ENCODE measurements at places on chromosomes 6 and 20.

GRCh38 chr20:58407966-58408557, 19.0 kb downstream of the VAPB start:
- no peak for DNase-seq

GRCh38 chr20:1654996-1655395, 2.6 kb downstream of the SIRPG start:
- no peak for DNase-seq

GRCh38 chr6:83071023-83071422, 3.6 kb downstream of the DOP1A start:
- no peak for DNase-seq

DNA sequence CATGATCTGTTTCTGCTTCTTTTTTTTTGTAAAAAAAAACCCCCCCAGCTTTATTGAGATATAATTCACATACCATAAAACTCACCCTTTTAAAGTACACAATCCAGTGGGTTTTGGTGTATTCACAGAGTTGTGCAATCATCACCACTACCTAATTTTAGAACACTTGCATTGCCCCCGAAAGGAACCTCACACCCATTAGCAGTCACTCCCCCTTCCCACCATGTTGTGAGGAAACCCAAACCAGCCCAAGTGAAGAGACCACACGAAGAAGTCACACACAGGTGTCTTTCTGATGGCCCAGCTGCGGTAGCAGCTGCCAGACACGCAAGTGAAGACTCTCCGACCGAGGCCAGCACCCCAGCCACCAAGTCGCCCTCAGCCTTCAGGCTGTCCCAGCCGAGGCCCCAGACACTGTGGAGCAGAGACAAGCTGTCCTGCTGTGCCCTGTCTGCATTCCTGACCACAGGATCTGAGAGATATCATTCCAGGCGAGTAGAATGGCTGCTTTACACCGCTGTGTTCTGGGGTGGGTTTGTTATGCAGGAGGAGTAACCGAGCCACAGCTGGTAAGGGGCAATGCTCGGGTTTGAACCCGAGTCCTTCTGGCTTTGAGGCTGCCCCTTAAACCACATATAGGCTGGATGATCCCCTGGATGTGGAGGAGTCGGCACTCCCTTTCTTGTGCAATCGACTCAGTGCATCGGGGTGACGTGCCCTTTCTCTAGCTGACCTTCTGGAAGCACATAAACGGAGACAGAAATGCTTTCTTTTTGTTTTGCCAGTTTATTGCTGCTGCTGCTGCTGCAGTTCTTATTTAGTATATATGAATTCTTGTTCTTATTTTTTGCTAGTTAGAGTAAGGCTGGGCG, 59.1 kb upstream of the PTPN1 start:
- no peak for DNase-seq

- no peak for DNase-seq
Measured at GRCh38 chr6:23732521-23732920, 393.5 kb upstream of the NRSN1 start.

DNA sequence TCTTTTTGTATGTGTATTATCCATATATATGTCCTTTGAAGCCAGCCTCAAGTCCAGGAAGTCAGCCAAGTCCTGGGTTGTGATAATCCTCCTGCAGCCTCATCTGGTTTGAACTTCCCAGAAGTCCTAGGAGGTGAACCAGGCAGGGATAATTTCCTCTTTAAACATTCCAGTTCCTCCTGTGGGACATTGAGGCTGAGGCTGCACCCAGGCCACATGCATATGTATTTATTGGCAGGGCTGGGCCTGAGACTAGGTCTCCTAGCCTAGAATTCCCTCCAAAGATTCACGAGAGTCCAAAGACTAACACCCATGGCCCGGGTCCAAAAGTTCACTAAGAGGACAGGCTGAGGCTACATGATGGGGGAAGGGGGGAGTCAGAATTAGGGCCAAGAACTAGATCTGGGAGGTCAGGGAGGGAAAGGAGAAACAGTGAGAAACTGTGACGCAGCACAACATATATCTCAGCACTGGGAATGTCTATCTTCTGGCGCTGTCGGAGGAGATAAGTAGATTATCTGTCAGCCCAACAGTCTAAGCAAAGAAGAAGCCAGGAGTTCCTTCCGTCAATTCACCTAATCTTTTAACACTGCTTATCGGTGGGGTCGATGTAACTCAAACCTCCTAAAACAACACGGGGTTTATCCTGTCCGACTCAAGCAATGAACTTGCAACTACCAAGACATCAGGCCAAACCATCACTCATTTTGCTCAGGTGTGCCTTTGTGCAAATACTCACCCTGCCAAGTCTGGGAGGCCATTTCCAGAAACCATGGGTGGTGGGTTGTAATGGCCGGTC, 43.3 kb downstream of the SNX5 start:
- DNase-seq: no peak

DNA sequence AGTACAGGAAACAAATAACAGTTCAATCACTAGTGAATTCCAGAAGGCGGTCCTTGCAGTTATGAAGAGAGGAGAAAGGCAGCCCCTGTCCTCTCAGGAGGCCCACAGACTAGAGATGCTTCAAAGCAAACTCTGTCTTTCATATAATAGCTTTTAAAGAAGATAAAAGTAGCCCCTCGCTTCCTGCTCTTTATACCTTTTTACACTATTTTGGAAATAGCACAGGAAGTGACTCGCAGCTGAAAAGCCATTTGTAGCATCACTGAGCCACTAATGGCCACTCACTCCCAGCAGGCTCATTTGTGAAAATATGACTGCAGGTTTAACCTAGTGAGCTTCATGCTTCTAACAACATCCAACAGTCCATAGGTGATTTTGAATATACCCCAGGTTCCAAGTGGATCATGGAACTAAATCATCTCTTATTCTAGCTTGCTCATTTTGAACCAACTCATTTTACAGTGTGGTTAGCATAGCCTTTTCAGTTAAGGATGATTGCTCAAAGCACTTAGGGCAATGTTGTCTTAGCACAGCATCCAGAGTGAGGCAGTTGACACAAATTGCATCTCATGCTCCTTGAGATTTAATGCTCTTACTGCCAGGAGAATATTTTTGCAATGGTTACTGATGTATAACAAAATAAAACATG, 136.0 kb upstream of the NRSN1 start:
- no peak for DNase-seq

- DNase-seq: no peak
Measured at GRCh38 chr6:39812496-39812852, 20.3 kb downstream of the DAAM2 start.

GRCh38 chr6:167163476-167164011, 5.8 kb upstream of the GPR31 start:
- no peak for DNase-seq

DNA sequence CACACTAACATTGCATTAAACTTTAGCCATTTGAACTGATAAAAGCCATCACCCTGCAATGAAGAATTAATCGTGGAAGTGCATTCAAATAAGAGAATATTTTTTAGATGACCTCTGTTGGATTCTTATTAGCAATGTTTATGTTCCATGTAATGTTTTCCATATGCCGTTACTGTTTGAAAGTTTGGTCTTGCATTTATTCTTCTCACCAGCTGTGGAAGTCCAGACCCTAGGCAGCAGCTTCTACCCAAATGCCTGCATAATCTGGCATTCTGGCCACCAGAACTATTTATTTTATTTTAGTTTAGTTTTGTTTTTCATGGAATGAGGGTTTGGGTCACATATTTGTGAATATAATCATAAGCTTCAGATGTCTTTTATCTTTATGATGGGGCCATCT, 140.4 kb downstream of the SAMD5 start:
- no peak for DNase-seq

GRCh38 chr6:43855247-43855646, 85.2 kb downstream of the VEGFA start:
- no peak for DNase-seq

DNA sequence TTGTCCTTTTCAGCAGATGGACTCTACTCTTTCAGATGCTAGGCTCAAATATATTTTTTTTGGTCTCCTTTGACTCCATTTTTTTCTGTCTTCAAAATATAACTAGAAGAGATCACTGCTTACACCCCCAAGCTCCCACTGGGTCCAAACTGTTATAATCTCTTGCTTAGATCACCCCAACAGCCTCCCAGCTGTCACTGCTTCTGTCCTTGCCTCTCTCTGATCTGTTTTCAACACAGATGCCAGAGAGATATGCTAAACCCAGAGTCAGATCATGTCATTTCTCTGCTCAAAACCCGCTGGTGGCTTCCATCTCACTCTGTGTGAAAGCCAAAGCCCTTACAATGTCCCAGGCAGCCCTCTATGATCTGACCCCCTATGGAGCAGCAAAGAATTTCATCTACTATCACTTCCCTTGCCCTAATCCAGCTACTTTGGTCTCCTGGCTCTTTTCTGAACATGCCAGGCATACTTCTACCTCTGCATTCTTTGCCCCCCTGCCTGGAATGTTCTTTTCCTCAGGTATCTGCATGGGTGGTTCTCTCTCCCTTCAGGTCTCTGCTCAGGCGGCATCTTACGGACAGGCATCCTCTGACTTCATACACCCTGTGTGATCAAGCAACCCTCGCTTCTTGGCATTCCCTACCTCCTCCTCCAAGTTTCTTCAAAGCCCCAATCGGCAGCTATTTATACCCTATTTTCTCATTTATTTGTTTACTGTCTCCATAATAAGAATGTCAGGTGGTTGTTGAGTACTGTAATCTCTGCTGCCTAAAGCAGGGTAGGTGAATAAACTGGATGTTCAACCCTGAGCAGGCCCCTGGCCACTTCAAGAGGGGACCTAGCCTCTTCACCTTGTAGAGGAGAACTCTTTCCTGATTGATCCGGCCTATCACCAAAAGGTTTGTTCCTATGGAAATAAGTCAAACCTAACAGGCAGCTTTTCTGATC, 43.6 kb upstream of the SLC4A11 start:
- no peak for DNase-seq

DNA sequence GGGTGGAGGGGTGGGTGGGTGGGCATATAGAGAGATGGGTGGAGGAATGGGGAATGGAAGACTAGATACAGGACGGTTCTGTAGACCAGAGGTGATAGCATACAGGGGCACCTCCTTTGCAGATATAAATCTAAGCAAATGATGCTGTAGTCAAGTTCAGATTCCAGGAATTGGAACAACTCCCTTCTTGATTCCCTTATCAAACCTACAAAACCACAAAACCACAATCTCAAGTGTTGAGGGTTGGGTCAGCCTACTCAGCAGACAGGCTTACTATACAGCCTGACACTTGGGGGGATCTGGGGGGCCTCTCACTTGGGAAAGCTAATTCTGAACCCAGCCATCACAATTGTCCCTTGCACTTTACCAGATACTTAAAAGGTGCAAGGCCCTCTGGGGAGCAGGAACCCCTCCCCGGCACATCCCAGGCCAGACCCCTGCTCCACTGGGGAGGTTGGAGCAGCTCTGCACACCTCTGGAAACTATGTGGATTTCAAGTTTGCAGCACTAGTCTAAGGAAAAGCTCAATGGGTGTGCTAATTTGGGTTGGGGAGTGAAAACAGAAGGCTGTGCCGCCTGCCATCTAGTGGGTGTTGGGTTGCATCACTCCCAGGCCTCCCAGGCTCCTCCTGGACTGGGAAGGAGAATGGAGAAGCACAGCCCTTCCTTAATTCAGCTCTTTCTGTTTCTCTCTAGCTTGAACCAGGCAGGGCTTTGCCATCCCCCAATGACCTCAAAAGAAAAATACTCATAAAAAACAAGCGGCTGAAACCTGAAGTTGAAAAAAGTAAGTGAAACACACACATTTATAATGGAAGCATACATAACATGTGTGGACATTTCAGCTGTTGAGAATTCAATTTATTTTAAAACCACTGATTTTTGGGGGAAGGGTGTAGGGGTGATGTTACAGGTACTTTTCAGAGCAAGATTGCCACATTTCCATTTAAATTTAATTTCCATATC, 121.2 kb upstream of the LAMP5 start:
- DNase-seq: no peak

DNA sequence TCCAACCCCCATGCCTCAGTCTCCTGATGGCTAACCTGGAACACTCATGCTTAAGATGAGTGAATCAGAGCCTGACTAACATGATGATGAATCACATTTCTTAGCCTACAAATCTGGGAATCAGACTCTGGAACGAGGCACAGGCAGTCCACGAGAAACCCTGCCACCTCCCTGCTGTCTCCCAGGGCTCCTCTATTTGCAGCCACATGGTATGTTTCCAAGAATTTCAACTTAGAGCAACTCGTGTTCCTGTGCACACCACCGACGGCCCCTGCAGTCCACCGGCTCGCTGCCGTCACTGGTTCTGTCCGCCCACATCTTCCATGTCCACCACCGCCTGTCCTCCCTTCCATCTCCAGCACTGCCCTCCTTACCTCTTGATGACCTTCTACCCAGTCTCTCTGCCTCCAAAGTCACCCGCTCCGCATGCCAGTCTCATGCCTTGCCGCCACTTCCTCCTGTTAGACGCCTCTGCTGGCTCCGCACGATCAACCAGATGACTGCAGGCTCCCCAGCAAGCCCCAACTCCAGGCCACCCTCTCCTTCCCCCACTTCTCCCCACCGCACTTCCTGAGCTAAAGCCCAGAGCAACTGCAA, 87.6 kb downstream of the AGPAT4 start:
- DNase-seq: no peak

DNA sequence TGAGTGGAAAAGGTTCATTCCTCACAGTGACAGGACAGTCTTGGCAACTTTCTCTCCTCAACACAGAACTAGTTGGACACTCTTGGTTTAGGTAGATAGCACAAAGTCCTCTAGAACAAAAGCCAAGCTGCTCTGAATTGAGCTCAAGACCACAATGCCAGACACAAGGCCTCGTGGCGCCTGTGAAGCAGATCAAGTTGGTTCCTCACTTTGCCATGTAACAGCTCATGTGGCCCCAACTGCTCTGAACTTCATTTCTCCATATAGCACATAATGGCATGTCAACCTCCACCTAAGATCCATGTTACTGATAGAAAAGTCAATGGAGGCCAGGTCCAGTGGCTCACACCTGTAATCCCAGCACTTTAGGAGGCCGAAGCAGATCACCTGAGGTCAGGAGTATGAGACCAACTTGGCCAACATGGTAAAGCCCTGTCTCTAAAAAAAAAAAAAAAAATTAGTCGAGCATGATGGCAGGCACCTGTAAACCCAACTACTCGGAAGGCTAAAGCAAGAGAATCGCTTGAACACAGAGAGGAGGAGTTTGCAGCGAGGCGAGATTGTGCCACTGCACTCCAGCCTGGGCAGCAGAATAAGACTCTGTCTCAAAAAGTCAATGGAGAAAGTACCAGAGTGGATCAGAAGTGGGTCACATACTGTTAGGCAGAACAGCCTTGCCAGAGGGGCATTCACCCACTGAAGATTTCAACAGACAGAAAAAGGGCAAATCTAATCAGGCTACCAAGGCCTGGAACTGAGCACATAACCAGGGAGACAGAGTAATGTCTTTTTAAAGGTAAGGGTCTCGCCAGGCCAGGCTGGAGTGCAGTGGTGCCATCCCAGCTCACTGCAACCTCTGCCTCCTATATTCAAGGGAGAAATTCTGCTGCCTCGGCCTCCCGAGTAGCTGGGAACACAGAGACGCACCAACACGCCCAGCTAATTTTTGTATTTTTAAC, 21.2 kb downstream of the ROMO1 start:
- no peak for DNase-seq

DNA sequence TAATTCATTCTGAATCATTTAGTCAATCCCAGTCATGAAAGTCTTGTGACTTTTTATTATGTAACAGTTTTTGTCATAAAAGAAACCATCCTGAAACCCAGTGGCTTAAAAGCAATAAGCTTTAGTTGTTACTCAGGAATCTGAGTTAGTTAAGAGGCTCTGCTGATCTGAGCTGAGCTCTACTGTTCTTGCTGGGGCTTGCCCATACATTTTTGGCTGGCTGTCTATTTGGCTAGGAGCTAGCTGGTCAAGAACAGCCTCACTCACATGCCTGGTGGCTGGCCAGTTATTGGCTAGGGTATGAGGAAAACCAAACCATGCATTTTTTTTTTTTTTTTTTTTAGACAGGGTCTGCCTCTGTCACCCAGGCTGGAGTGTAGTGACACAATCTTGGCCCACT, 10.6 kb downstream of the TCF21 start:
- DNase-seq: no peak

Data from stimulated activated CD4-positive, alpha-beta T cell treated with anti-CD3 and anti-CD28 coated beads, TNF-alpha, amount 100 ng/mL, for 24 hours (primary cell).